Stimulated activated CD4-positive, alpha-beta T cell treated with anti-CD3 and anti-CD28 coated beads, Interleukin-2, amount 100 ng/mL, for 48 hours (primary cell): ENCODE measurements at places on chromosomes 13 and 19.

- no peak for DNase-seq
These were observed 85.2 kb downstream of the MBNL2 start for GRCh38 chr13:97307118-97307881.

- DNase-seq = no peak
These were observed 54.4 kb upstream of the RGCC start for GRCh38 chr13:41402691-41403511.

DNA sequence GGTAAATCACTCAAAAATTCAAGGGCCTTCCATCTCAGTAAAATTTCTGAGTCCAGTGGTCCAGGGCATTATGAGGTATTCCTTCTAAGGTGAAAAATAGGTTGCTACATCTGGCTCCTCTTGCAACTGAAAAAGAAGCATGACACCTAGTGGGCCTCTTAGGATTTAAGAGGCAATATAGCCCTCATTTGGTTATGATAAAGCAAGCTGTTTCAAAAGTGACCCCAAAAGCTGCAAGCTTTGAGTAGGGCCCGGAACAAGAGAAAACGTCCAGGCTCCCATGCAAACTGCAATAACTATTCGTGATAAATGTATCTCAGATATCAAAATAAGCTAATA is 1910.2 kb upstream of the PRR20A start:
- no peak for DNase-seq

GRCh38 chr13:41905600-41906254 is 55.2 kb downstream of the VWA8 start:
- DNase-seq = no peak

GRCh38 chr13:29803221-29803620 is 47.2 kb downstream of the UBL3 start:
- no peak for DNase-seq

GRCh38 chr19:48516536-48516935 is 4.9 kb upstream of the LMTK3 start:
- no peak for DNase-seq

DNA sequence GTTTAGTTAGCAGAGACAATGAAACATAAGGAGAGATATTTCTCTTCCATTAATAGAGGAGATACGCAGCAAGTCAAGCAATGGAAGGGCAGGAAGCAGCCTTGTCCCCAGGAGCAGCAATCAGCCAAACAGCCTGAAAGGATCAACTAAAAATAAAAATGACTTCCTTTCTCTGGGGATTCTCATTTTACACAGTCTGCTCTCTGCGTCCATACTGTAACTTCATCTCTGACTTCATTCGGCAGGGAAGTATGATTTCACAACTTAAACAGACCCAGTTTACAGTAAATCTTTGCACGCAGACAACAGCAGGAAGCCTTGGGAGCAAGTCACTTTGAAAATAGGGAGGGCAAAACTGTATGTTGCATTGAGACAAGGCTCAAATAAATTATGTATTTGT is 826.7 kb downstream of the DIAPH3 start:
- no peak for DNase-seq

DNA sequence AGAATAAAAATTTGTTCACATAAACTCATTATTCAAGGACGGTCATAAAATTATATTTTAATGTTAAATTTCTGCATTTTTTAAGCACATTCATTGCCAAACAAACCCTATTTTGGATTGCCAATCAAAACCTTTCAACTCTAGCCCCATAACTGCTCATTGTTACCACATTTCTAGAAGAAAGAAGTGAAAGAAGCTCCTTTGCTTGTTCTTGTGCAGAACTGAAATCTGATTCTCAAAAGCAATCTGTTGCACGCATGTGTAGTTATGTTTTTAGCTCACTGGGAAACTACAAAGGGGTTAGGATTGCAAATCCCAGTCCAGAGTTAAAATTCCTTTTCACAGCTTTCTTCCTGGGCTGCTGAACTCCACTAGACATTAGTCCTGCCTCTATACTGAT is 109.5 kb upstream of the MIR17HG start:
- no peak for DNase-seq
